CD4-positive, alpha-beta T cell (primary cell): ENCODE measurements at places on chromosomes 3 and 15.
A peak's percentile ranks its signal among the peaks of the same experiment; 100 is the strongest.

- H3K4me3 ChIP-seq, result no peak overlapping the region
- H3K4me1 ChIP-seq, result peaks cover 55% of the 10 kb centered on the region
- peaks cover 77% of the 10 kb centered on the region for H3K27me3 ChIP-seq
- H3K27ac ChIP-seq, result no peak overlapping the region
Observed at GRCh38 chr3:138948371-138949001, 1.5 kb downstream of the FOXL2NB start.

DNA sequence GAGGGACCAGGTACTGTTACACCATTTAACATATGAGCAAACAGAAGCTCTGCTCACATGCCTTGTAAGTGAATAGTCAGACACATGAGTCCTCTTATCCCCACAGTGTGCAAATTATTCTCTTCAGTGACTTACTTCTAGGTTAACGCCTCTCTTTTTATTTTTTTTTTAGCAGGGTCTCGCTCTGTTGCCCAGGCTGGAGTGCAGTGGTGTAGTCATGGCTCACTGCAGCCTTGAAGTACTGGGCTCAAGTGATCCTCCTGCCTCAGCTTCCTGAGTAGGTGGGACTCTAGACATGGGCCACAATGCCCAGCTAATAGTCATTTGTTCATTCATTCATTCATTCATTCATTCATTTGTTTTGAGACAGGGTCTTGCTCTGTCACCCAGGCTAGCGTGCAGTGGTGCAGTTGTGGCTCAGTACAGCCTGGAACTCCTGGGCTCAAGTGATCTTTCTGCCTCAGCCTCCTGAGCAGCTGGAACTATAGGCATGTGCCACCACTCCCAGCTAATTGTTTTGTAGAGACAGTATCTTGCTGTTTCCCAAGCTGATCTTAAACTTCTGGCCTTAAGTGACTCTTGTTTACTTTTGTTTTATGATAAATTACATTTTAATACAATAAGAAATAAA is 94.7 kb downstream of the LRRC28 start:
- H3K4me3 ChIP-seq, result no peak overlapping the region
- no peaks in the 10 kb centered on the region for H3K27me3 ChIP-seq
- no peaks in the 10 kb centered on the region for H3K4me1 ChIP-seq
- H3K36me3 ChIP-seq, result no peaks in the 10 kb centered on the region
- H3K27ac ChIP-seq, result no peak overlapping the region
- no peak for DNase-seq

DNA sequence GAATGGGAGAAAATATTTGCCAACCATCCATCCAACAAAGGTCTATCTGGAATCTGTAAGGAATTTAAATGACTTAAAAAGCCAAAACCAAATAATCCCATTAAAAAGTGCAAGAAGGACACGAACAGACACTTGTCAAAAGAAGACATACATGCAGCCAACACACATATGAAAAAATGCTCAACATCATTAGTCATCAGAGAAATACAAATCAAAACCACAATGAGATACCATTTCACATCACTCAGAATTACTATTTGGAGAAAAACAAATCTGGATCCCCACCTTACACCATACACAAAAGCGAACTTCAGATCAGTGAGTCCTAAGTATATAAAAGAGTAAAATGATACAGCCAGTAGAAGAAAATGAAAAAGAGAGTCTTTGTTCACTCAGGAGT is 58.6 kb upstream of the MNS1 start:
- no peak for DNase-seq
- no peaks in the 10 kb centered on the region for H3K4me1 ChIP-seq
- no peaks in the 10 kb centered on the region for H3K36me3 ChIP-seq
- H3K27ac ChIP-seq, result no peak overlapping the region
- H3K27me3 ChIP-seq, result no peaks in the 10 kb centered on the region
- no peak overlapping the region for H3K4me3 ChIP-seq

GRCh38 chr15:39130556-39131379 is 450.1 kb upstream of the THBS1 start:
- no peaks in the 10 kb centered on the region for H3K36me3 ChIP-seq
- H3K4me1 ChIP-seq, result no peaks in the 10 kb centered on the region
- DNase-seq, result no peak
- H3K4me3 ChIP-seq, result no peak overlapping the region

DNA sequence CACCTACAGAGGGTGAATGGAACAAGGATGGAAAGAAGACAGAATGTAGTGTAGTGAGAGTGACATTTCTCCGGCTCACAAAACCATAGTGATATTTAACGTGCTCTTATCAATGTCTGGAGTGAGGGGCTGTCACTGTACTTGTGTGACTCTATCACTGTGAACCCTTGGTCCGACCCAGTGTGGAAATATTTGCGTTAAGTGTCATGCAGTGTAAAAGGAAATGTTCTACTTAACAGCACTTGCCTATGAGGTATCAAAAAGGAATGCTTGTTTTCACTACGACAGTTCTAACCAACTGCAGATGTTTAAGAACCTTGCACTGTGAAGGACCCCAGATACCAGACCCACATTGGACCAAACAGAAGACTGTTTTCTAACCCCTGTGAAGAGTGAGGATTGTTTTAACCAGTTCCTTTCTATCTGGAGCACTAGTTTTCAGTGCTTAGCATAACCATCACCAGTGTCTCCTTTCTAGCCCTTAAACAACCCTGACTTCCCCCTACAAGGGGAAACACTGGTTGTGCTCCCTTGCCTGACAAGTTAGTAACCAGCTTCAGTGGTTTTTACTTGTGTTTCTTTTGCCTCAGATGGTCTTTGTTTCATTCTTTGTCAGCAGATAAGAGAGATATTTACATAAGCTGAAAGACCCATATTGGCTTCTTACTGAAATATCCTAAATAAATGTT is 144.7 kb upstream of the ABHD17C start:
- H3K27ac ChIP-seq, result no peak overlapping the region
- no peaks in the 10 kb centered on the region for H3K4me1 ChIP-seq
- no peak for DNase-seq
- H3K36me3 ChIP-seq, result no peaks in the 10 kb centered on the region
- no peaks in the 10 kb centered on the region for H3K27me3 ChIP-seq

DNA sequence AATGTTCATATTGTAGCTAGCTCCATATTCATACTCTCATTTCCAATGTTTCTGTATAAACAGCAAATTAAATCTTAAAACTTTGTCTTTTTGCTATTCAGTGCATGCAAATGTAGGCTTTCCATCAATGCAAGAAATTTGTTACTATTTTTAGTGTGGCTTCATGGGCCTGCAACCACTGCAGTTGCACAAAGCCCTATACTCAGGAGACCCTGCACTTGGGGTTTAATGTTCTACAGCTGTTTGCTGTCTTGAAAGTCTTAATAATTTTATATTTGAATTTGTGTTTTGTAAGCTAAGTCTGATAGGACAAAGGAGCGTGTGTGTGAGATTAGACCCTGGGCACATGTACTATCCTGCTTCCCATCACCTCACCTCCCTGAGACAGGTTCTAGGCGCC is 9.6 kb downstream of the PYDC2 start:
- no peak overlapping the region for H3K27ac ChIP-seq
- no peak for DNase-seq
- H3K36me3 ChIP-seq, result no peaks in the 10 kb centered on the region
- H3K27me3 ChIP-seq, result no peaks in the 10 kb centered on the region

DNA sequence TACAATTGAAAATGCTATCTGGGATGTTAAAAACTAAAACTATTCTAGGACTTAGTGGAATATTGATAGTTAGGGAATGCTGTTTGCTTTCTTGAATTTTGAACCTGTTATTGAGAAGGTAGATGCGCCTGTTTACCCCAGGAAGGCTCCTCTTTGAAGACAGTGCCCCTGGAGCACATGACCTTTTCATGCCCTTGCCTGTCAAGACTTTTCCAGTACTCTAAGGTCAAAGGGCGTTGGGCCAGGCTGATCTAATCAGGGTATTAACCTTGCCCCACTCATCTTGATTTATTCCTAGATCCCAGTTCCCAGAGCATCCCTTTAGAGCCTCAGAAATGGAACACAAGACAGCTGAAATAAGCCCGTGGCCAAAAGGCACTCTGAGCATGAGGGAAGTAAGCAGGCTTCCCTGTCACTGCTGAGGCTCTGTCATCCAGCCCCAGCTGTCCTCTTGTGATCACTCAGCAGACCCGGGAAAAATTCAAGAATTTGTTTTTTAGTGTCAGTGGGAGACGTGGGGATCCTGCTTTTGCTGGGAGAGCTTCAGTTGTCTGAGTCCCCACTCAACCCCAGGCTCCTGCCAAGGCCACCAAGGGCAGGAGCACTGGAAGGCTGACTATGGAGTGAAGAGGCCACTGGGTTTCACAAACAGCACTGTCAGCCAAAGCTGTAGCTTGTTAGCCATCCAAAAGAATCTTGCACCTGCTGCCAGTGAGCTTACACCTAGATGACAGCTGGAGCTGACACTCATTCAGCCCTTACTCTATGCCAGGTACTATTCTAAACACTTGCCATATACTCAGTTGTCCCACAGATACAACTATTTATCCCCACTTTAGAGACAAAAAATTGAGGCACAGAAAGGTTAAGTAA is 169.0 kb downstream of the PGPEP1L start:
- H3K27me3 ChIP-seq, result no peaks in the 10 kb centered on the region
- no peaks in the 10 kb centered on the region for H3K36me3 ChIP-seq
- no peak overlapping the region for H3K4me3 ChIP-seq
- H3K27ac ChIP-seq, result no peak overlapping the region
- DNase-seq, result no peak

- no peaks in the 10 kb centered on the region for H3K36me3 ChIP-seq
- peak overlapping the region; percentile 37 for H3K27ac ChIP-seq
- H3K27me3 ChIP-seq, result no peaks in the 10 kb centered on the region
- peaks cover 44% of the 10 kb centered on the region for H3K4me1 ChIP-seq
Observed at GRCh38 chr3:72346526-72346926, 501.7 kb downstream of the SHQ1 start.

DNA sequence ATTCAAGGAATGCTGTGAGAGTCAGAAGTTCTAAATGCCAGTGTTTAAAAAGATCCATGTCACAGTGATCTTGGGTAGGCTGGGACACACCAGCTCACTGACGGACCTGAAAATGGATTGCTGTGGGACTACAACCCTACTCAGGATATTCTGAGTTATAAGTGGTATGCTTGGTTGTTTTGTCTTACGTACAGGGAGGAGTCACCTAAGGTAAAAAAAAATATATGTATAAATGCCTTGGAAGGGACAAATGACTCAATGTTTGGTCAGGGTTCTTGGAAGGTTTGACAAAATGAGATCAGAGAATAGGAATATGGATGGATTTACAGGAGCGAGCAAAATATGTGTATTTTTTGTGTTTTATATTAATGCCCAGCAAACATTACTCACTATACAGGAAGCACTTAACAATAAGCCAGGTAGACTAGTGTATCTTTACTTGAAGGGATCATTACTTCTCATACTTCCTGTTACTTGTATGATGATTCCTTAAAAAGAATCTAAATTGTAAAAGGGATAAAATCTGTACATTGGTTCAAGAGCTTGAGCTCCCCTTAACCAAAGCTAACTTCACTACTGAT is 767.3 kb downstream of the GBE1 start:
- H3K4me1 ChIP-seq, result no peaks in the 10 kb centered on the region
- no peak overlapping the region for H3K4me3 ChIP-seq
- H3K27me3 ChIP-seq, result no peaks in the 10 kb centered on the region
- no peak overlapping the region for H3K27ac ChIP-seq
- DNase-seq, result no peak

DNA sequence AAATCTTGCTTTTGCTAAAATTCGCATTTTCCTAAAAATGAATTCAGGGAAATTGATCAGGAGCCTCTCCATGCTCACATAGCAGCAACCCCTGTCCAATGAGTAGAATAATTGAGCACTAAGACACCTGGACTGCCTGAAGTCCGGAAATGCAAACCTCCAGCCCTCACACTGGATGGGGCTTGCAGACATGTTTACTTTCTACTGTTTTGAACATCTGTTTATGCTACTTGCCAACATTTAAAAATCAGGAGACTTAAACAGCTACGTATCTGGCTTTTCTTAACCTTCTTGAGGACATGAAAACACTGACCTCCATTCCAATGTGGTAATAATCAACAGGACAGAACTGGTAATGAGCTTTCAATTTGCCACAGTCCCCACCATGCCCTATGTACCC is 184.4 kb downstream of the SHOX2 start:
- H3K27ac ChIP-seq, result no peak overlapping the region
- no peaks in the 10 kb centered on the region for H3K36me3 ChIP-seq
- DNase-seq, result no peak
- H3K27me3 ChIP-seq, result no peaks in the 10 kb centered on the region
- no peaks in the 10 kb centered on the region for H3K4me1 ChIP-seq
- no peak overlapping the region for H3K4me3 ChIP-seq

- no peak overlapping the region for H3K4me3 ChIP-seq
- DNase-seq, result peak; percentile 10
- H3K27ac ChIP-seq, result no peak overlapping the region
- peaks cover 15% of the 10 kb centered on the region for H3K4me1 ChIP-seq
- no peaks in the 10 kb centered on the region for H3K27me3 ChIP-seq
Observed at GRCh38 chr3:186185194-186185787, 76.4 kb upstream of the ETV5 start.

GRCh38 chr15:51588966-51589365 is 33.6 kb downstream of the DMXL2 start:
- no peak overlapping the region for H3K27ac ChIP-seq
- no peaks in the 10 kb centered on the region for H3K36me3 ChIP-seq
- DNase-seq, result no peak
- no peaks in the 10 kb centered on the region for H3K27me3 ChIP-seq
- H3K4me3 ChIP-seq, result no peak overlapping the region

DNA sequence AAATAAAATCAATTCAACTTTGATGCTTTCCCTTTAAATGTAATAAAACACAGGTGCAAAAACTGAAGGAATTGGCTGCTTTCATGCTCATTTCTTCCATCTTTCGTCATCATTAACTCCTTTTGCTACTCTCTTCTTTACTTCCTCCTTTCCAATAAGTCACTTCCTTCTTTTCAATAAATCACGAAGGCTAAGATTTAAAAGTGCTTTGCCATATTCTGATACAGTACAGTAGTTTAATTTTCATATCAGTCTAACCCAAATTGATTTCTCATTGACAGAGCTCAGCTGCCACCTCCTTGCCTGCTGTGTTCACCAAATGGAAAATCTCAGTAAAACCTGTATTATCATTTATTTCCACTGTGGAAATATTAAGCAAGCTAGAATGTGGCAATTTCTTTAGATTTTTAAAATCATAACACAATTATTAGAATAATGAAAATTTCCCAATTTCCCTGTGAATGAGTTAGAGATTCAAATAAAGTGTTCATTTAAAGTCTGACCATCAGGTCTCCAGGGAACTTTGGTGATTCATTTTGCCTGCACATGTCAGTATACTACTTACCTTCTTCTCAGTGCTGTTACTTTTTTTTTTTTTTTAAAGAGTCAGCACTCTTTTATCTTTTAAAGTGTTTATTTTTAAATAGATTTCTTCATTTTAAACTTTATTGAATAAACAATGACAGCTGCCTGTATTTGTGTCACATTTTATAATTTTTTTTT is 41.6 kb downstream of the NANOGP8 start:
- no peak for DNase-seq
- no peak overlapping the region for H3K4me3 ChIP-seq
- no peak overlapping the region for H3K27ac ChIP-seq
